ENCODE measurements at places on chromosomes 16 and 17.

GRCh38 chr17:3594976-3595375 lies 14.2 kb downstream of the TRPV1 start:
- DNase-seq: no peak

DNA sequence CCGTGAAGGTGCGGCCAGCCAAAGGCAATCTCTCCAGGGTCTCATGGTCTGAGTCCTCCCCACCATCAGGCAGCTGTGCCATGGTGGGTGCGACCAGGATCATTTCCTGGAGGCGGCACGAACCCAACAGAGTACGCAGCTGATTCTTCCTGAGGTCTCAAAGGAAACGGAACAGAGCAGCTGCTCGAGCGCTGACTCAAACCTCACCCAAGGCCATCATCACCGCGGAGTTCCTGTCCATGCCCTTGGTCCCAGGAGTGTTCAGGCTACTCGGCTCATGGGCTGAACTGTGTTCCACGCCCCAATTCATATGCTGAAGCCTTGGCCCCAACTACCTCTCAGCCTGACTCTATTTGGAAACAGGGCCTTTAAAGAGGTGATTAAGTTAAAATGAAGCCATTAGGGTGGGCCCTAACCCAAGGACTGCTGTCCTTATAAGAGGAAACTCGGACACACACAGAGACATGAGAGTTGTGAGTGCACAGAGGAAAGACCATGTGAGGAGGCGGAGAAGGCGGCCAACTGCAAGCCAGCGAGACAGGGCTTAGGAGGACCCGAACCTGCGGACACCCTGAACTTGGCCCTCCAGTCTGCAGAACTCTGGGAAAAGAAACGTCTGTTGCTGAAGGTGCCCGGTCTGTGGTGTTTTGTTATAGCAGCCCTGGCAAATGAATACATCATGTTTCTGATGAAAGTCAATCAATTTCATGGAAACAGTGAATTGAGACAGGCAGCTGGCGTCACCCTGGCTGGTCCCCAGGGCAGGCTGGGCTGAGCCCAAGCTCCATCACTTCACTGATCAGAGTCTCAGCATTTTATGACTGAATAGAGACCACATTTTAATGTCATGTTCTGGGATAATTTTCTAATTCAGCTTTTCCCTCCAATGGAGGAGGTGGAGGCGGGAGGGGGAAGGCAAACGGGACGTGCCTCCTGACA lies 13.7 kb downstream of the MXRA7 start:
- no peak for DNase-seq

- no peak for DNase-seq
These were observed 87.3 kb downstream of the YPEL2 start for GRCh38 chr17:59418732-59419166.

- DNase-seq: no peak
These were observed 11.1 kb downstream of the VAC14 start for GRCh38 chr16:70789595-70790447.

GRCh38 chr16:1416521-1416941 lies 2.0 kb upstream of the UNKL start:
- no peak for DNase-seq

GRCh38 chr17:79102214-79102613 lies 27.6 kb downstream of the ENGASE start:
- DNase-seq: no peak

GRCh38 chr16:46573008-46573833 lies 48.0 kb downstream of the SHCBP1 start:
- no peak for DNase-seq

DNA sequence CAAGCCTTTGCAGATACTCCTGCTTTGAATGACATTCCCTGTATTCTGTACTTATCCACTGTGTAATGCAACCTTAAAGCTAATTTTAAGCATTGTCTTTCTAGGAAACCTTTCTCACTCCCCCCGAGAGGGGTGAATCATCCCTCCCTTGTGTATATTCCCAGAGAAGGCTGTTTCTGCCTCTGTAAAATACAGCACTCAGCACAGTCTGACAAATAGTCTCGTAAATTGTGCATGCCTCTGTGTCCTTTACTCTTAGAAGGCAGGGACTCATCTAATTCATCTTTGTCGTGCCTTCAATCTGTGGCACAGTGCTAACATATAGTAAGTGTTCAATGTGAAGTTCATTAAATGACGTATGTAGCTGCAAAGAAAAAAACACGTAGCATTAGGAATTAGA lies 200.7 kb downstream of the CA10 start:
- DNase-seq: no peak

DNA sequence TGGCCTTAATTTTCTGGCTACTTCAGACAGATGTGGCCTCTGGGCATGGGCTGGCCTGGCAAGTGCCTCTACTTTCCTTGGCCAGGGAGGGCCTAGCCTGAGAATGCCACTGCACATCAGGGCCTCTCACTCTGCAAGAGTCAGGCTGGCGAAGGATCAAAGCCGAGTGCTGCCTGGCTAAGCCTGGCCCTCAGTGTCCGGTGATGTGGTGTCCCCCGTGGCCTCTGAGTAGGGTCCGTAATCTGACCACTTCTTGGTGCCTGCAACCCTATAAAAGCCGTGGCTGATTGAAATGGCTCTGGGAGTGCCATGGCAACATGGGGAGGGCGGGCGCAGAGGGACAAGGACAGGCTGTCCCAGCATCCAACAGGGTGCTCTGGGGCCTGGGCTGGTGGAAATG lies 30.2 kb downstream of the TBX4 start:
- no peak for DNase-seq

DNA sequence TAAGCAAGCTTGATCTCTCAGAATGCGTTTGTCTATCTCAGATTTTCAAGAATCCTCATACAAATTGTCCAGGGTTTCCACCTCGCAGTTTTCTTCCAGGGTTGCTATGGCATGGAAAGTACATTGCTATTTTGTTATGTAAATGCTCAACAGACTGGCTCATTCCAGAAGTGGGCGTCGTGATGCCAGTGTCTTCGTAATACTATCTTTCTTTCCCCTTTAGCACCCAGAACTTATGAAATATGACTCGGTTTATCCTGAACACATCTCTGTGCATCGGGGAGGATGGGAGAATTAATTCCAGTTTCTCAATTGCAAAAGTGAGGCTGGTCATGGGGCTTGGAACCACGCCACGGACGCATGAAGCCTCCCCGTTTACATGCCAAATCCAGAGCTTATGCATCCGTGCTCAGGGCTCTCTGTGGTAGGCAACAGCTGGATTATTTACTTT lies 405.0 kb downstream of the WWOX start:
- DNase-seq: no peak

GRCh38 chr16:68954911-68955635 lies 111.7 kb downstream of the TANGO6 start:
- DNase-seq: no peak

- DNase-seq: no peak
These were observed 25.1 kb downstream of the MINK1 start for GRCh38 chr17:4858068-4858881.

DNA sequence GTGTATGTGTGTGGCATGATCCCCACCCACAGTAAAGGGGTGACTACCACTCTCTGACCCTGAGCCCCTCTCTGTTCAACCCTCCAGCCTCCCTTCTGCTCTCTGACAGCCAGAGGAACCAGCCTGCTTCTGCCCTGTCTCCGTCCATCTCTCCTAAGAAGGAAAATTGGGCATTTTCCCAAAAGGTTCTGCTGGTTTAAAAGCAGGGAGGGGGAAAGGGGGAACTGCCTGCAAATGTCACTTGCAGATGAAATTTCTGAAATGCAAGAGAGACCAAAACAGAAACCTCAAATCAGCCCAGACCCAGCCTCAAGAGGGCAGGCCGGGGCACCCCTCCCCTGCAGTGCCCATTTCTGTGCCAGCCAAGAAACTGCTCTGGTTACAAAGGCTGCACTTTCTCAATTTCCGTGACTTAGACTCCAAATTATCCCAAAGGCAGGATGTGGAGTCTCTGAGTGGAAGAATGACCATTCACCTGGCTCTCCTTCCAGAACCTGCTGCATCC lies 197.9 kb downstream of the RBFOX3 start:
- no peak for DNase-seq

- DNase-seq: no peak
These were observed 1.5 kb downstream of the CDK12 start for GRCh38 chr17:39462631-39463375.

GRCh38 chr16:69830534-69831211 lies 68.5 kb downstream of the WWP2 start:
- no peak for DNase-seq

DNA sequence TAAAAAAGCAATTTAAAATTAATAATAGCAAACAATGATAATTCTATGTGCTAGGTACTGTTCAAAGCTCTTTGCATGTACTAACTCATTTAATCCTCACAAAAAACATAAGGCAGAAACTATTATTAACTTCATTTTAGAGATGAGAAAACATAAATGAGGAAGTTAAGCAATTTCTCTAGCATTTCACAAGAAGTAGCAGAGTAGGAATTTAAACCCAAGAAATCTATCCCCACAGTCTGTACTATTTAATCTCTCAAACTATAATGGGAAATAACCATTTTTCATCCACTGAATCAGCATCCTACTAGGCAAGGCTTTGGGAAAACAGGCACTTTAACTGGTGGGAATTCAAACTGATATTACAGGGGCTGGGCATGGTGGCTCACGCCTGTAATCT lies 42.2 kb upstream of the INTS2 start:
- no peak for DNase-seq

DNA sequence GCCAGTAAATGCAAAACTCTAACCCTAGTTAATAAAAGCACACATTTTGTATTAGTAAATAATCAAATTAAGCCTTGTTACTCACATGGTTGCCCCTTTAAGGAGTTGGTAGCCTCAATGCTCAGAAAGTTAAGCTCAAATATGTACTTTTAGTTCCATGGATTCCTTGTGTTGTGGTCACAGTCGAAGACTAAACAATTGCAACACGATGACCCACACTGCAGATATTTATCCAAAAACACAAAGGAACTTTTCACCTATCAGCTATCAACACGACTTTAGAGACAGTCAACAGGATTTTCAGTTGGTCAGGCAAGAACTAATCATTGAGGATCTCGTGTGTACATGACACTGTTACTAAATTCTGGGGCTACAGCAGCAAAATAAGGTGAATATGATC lies 47.4 kb upstream of the NUDT7 start:
- no peak for DNase-seq

DNA sequence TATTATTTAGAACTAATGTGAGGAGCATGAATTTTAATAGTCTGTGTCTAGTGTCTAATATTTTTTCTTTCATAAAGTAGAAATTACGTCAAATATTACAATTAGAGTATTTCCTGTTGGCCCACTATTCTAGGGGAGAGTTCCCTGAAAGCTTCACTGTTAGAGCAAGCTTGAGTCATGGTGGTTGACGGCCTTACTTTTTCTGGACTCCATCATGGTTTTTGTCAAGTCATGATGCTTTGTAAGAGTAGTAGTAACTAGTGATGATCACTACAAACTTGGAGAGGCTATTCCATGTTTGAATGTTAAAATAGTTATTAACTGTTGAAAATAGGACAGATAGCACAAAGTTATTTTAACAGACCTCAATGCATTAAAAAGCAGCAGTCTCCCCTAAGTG lies 1.7 kb downstream of the PSMD11 start:
- no peak for DNase-seq

DNA sequence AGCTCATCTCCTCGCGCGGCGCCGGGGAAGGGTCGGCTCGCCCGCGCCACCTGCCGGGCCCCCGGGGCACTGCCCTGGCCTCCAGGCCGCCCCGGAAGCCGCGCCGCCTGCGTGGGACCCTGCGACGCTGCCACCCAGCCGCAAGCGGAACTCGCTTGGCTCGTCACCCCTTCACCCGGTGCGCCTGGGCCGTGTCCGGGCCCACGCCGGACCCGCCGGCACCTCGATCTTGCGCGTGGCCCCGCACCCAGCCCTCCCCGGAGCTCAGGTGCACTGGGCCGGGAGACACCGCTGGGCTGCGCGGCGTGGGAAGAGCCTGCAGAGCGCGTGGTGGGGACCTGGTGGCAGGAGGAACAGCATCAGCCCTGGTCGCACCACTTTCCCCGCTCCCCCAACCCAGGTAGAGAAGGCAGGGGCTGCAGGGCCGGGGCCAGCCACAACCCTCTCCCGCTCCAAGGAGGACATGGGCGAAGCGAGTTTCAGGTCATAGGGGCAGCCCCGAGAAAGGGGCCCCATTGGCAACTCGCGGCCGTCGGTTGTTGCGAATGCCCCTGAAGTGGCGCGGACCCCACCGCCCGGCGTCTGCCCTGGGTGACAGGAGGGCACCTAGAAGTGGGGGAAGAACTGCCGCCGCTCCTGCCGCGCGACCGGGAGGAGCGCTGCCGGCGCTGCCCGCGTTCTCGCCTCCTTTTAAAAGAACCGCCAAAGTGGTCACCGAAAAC lies 363 bp upstream of the MIF4GD start:
- peak; percentile 15 for DNase-seq

- DNase-seq: no peak
These were observed 2.7 kb downstream of the CDH15 start for GRCh38 chr16:89174055-89174827.

- DNase-seq: no peak
These were observed 181.5 kb downstream of the ZNF423 start for GRCh38 chr16:49674351-49674851.

GRCh38 chr17:8709006-8709405 lies 35.6 kb downstream of the CCDC42 start:
- DNase-seq: no peak

- peak; percentile 4 for DNase-seq
These were observed 254.4 kb downstream of the C16orf95 start for GRCh38 chr16:87062569-87063442.

GRCh38 chr16:58026705-58027160 lies 1.2 kb downstream of the MMP15 start:
- DNase-seq: no peak

DNA sequence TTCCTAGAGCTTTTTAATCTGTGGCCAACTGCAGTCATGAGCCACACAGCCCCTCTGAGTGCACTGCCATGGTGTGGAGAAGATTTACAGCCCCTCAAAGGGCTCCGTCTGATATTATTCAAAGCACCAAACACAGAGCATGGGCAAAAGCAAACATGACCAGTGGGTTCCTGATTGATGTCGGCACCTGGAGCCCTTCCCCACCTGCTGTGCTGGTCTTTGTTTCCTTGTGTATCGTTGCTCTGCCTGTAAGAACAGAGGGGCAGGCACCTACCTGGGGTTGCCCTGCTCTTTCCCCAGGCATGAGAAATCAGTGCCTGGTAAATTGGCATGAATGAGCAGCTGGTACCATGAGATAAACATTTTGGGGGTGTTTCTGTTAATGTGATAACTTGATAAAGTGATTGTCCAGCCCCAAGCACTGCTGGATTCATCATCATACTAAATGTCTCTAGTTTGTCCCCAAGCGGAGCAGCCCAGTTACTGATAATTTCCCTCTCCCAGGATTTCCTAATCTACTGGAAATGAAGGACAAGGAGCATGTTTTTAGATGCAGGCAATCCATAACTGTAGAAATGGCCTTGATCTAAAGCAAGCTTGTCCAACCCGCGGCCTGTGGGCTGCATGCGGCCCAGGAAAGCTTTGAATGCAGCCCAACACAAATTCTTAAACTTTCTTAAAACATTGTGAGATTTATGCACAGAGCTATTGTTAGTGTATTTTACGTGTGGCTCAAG lies 5.0 kb upstream of the SPIRE2 start:
- peak; percentile 67 for DNase-seq

- DNase-seq: no peak
These were observed 7.7 kb upstream of the HOXB2 start for GRCh38 chr17:48552466-48553189.

Measured in NCI-H748 treated with DMSO at 0.1 percent for 48 hours (cell line).